ENCODE measurements at places on chromosomes 7 and 10.

GRCh38 chr7:150429699-150430098 is 20.7 kb upstream of the GIMAP8 start:
- no peak for DNase-seq

DNA sequence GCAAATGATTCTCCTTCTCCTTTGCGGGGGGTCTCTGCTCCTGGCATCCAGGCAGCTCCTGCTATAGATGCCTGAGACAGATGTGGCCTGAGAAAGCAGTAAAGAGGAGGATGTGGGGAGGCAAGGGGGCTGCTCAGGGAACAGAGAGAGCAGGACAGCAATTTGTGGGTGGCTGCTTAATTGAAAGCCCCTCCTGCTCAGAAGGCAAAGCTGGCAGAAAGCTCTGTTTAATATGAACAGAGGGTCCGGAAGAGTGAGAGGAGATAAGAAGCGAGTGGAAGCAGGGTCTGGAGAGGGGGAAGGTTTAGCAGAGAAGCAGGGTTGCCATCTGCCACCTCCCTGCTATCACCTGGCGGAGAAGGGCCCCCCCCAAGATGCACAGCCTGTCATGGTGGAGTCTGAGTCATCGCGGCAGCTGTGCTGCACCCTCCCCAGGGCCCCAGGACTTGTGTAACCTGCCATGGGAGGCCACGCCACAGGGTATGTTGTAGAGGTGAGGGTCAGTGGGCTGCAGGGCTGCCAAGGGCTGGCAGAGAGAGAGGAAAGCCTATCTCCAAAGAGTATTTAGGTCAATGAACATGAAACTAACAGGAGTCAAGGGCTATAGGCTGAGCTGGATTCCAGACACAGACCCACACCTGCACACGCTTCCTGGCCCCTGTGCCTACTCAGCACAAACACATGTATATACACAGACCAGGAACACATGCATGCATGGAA is 1109.8 kb upstream of the AUTS2 start:
- no peak for DNase-seq

GRCh38 chr10:74748468-74749031 is 77.8 kb upstream of the KAT6B start:
- no peak for DNase-seq

GRCh38 chr10:97182288-97182990 is 3.3 kb downstream of the SLIT1 start:
- no peak for DNase-seq

DNA sequence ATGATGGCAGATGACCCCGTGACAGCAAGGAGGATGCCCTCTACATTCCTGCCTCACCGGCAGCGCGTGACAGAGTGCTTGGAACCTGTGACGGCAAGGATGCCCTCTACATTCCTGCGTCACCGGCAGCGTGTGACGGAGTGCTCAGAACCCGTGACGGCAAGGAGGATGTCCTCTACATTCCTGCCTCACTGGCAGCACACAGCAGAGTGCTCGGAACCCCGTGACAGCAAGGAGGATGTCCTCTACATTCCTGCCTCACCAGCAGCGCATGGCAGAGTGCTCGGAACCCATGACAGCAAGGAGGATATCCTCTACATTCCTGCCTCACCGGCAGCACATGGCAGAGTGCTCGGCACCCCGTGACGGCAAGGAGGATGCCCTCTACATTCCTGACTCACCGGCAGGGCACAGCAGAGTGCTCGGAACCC is 231.0 kb downstream of the DIP2C start:
- no peak for DNase-seq

DNA sequence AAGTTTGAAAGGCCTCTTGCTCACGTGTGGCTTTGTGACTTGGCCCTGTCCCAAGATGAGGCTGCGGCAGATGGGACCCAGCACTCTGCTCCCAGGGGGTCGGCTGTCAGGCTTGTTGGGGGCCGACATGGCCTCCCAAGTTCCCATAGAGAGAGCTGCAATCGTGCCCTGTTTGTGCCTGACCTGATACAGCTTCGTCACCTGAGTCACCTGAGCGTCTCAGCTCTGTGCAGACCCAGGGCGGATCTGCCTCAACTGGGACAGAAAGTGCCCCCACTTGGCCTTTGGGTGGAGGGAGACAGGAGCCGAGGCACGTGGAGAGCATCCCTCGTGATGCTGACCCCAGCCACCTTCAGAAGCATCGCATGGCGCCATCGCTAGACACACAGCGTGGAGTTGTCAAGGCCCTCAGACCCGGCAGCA is 21.7 kb downstream of the PAPOLB start:
- DNase-seq = no peak

Measured in iris pigment epithelial cell (primary cell).